ENCODE measurements at places on chromosomes 13 and 19.

GRCh38 chr19:42149447-42150202, 17.4 kb upstream of the POU2F2 start:
- no peak for DNase-seq

- no peak for DNase-seq
These were observed 12.1 kb upstream of the PEX11G start for GRCh38 chr19:7500811-7501450.

DNA sequence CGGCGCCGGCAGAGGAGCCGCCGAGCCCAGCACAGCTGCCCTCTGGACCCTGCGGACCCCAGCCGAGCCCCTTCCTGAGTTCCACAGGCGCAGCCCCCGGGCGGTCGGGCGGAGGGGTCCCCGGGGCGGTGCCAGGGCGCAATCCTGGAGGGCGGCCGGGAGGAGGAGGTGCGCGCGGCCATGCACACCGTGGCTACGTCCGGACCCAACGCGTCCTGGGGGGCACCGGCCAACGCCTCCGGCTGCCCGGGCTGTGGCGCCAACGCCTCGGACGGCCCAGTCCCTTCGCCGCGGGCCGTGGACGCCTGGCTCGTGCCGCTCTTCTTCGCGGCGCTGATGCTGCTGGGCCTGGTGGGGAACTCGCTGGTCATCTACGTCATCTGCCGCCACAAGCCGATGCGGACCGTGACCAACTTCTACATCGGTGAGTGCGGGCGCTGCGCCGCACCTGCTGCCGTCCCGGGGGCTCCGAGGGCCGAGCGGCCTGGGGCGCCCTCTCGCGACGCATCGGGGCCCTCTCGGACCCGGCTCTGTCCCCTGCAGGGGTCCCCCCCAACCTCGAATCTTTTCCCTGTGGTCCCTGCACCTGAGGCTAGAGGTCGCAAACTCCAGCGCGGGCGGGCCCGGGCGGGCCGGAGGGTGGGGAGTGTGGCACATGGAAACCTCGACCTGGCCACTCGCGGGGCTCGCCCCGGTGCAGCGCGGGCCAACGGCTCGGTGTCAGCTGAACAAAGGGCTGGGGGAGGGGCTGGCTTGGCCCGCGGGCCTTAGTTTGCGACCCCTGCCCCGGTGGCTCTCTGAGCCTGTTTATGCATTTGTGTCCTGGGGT, at the start of gene KISS1R:
Gene KISS1R, plus strand, starts transcription at position 11 of the 829 bp plus-strand sequence. Its CDS starts 170 bp downstream, at position 181.
- peak; percentile 77 for DNase-seq

- DNase-seq: no peak
These were observed 3.6 kb downstream of the TMEM259 start for GRCh38 chr19:1017115-1017905.

DNA sequence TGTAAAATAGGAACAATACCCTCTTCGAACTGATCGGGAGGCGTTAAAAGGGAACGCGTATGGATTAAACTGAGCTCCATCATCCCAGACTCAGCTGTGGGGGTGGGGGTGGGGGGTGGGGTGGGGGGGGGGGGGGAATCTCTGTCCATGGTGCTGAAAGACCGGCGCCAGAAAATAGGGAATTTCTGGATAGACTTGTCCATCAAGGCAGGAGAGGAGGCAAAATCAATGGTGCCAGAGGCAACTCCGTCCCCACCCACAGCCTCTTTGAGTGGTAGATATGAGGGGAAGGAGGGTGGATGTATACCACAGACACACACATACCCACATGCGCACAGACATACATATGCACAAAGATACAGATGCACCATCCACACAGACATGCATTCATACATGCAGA, 37.4 kb downstream of the ZNF787 start:
- DNase-seq: no peak

GRCh38 chr13:75788481-75788981, 152.4 kb downstream of the LMO7 start:
- DNase-seq: no peak

- DNase-seq: no peak
These were observed 182.7 kb upstream of the CSNK1A1L start for GRCh38 chr13:37288057-37288720.

GRCh38 chr19:19040417-19040816, 7.0 kb downstream of the ARMC6 start:
- no peak for DNase-seq

DNA sequence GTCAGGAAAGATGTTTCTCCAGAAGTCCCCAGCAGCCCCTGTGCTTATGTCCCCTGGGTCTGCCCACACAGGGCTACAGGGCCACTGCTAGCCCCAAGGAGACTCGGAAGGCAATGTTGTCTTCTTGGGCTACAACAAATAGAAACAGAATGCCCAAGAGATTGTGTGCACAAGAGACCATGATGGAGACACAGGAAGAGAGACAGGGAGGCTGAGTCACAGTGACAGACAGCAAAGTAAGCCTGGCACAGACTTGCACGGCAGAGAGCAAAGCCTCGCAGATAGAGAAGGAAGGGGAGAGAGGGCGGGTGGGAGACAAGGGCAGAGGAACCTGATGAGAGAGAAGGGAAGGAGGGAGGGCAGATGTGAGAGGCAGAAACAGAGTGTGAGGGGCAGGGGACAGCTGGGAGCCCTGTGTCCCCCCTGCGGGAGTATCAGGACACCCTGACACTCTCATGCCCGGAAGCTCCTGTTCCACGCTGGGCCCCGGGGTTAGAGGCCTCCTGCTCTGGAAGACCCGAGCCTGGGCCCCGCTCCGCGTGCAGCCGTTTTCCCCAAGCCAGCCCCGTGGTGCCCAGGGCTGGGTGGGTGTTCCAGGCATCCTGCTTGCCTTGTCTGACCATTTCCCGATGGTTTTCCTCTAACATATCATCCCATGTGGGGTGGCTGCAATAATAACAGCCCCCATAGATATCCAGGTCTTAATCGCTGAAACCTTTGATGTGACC, 2.7 kb upstream of the PLA2G4C start:
- DNase-seq: no peak

DNA sequence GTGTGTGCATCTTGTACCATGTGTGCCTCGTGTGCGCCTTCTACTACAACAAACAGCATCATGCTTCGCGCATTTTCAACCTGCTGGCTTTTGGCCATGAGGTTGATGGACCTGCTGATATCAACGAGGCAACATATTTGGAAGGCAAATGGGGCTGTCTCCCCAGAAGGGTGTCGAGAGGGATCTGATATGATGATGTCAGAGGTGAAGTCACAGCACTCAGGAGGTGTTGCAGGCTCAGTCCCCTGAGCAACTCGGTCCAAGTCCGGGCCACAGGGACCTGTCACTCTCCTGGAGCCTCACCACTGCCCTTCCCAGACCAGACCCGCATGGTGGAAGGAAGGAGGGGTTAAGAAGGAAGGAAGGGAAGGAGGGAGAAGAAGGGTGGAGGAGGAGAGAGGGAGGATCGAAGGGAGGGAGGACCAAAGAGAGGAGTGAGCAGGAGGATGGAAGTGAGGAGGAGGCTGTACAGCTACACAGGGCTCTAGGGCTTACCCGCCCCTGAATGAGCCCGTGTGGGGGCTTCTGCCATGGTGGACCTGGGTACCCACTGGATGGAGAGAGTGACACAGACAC, 6.7 kb upstream of the C13orf46 start:
- DNase-seq: no peak

DNA sequence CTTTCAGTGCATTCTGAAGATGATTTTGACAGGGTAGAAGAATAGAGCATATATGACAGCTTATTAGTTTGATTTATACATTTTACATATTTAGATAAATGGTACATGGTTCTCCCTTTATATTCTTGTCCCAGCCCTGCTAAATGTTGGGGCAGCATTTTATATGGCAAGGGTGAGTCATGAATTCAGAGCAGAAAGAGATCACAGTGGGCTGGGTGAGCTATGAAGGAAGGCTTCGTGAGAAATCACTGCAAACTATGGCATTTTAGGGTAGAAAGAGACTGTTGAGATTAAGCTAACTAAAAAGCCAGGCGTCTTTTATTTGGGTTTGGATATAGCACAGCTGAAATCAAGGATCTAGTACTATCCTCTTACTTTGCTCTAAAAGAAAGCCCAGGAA, 23.9 kb upstream of the METTL21C start:
- DNase-seq: no peak

DNA sequence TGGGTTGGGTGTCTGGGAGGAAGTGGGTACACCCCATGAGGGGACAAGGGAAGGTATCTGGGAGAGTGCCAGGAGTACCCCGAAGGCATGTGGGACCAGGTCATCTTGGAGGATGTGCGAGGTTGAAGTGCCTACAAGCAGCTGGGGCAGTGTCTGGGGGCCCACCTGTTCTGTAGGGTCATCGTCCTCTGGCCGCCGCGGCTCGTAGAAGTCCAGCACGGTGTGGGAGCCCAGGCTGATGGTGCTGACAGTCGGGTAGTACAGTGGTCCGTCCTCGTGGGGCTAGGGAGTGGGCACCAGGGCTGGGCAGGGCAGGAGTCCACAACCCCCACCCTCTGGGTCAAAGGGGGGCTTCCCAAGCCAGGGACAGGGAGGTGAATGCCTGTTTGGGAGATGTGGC, 1.8 kb upstream of the SYNE4 start:
- no peak for DNase-seq

DNA sequence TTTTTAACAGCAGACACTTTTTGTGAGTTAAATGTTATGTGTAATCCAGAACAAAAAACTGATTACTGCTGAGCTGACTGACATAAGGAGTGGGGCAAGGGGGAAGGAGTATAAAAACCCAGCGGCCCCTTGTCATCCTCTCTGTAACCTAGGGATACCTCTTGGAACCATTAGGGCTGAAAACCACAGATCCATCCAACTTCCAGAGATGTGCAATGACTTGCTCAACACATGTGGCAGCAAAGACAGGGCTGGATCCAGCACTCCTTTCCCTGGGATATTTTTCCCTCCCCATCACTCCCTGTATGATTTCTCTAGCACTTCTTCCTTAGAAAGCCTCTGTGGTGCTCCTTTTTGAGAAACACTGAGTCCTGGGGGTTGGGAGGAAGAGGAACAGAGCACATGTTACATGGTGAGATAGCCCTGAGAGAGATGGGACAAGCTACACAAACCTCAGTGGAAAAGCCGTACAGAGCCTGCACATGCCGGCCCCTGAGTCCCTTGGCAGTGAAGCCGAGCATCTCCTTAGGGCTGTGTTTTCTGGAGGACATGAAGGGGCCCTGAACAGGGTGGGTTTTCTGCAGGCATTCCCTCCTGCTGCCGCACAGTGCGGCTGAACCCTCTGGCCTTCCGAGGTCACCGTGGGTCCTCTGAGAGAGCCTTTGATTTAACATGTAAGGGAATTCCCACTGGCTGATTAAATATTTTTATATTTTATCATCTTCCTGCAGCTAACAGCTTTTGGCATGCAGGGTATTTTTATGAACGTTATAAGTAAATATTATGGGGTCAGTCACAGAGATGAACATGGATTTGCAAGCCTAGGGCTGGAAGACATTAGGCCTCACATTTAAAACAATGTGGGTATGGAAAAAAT, 219.9 kb downstream of the COG6 start:
- DNase-seq: no peak

DNA sequence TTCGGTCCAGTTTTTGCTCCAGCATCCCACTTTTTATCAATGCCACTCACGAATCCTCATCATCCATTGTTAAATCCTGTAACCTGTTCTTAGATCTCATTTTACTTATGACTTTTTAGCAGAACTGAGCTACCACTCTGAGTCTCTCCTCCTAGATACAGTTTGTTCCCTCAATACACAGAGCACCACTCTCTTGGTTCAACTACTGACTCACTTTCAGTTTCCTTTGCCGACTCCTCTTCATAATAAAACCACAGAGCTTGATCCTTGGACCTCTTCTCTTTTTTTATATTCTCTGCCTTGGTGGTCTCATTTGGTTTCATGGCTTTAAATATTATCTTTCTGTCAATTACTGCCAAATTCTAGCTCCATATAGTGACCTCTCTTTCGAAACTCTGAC, 150.3 kb downstream of the SLITRK5 start:
- no peak for DNase-seq

DNA sequence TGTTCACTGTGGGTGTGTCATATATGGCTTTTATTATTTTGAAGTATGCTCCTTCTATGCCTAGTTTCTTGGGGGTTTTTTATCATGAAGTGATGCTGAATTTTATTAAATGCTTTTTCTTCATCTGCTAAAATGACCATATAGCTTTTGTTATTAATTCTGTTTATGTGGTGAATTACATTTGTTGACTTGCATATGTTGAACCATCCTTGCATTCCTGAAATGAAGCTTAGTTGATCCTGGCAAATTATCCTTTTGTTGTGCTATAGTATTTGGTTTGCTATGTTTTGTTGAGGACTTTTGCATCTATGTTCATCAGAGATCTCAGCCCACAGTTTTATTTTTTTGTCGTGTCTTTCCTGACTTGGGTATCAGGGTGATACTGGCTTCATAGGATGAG, 12.1 kb downstream of the GPC6 start:
- DNase-seq: no peak

DNA sequence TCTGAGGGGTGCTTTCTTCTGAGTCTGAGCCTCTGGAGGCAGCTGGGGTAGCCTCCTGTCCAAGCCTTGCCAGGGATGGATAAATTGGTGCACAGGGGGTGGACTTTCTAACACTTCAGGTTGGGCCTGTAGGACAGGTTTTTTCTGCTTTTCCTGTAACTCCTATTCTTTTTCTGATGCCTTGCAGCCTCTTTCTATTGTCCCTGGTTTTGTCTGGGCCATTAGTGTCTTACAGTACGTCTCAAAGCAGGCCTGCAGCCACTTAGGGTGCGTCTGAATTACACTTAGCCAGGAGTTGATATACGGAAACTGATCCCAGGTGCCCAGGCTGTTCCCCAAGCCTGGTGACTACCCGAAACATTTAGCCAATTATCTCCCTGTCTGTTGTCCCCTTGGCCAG, 213.3 kb upstream of the HTR2A start:
- no peak for DNase-seq

GRCh38 chr19:41398598-41398997, 980 bp downstream of the BCKDHA start:
- DNase-seq: no peak

DNA sequence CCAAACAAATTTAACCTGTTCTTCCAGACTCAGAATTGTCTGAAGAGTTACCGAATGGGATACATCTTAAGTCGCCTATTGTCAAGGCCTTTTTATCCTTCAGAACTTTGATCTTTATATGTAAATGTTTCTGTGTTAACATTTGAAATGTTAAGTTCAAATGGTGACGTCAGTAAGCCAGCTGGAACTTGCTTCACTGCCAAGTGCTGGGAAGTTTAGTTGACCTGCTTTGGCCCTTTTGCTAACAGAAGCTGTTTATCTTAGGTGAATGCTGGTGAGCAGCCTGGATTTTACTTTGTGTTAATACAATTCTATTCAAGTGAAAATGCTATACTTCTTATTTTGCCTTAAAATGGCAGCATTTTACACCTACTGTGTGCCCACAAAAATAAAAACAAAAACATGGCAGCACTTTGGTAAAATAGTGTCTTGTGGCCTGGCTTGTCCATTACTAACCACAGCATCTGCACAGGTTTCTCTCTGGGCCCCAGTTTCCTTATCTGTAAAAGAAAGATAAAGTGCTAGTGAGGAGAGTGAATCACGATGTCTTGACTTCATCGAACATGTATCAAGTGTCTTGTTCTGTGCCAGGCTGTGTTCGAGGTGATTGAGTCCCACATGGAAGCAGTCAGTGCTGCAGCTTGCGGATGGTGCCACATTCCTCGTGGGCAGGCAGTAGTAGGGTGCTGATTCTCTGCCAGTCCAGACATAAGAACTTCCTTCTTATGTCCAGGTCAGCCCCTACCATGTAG, 2.2 kb downstream of the NAXD start:
- no peak for DNase-seq

GRCh38 chr19:46975925-46976782, 43.5 kb upstream of the NPAS1 start:
- no peak for DNase-seq

GRCh38 chr19:6260912-6261650, 18.7 kb downstream of the MLLT1 start:
- peak; percentile 10 for DNase-seq
